ENCODE measurements at places on chromosomes 12 and 14. TPM values are rescaled to one million over a fixed set of nuclear protein-coding genes. Genes with fewer than 3 reads are reported as not detected.

GRCh38 chr14:50396631-50397389 is at the start of gene CDKL1:
Gene CDKL1, minus strand, starts transcription at chr14:50396881. Its CDS starts 1,013 bp downstream, at chr14:50395868.
- peak within 1 kb of the TSS; percentile 90 for H3K27ac ChIP-seq
- H3K36me3 ChIP-seq, result peaks cover 13% of the 10 kb centered on the region
- DNase-seq, result peak; percentile 76
- H3K4me3 ChIP-seq, result peak within 1 kb of the TSS; percentile 86
- H3K27me3 ChIP-seq, result no peaks in the 10 kb centered on the region
- peaks cover 18% of the 10 kb centered on the region for H3K4me1 ChIP-seq

GRCh38 chr12:52371716-52372115 is 4.4 kb upstream of the KRT85 start:
- no peaks in the 10 kb centered on the region for H3K4me1 ChIP-seq
- DNase-seq, result no peak
- H3K36me3 ChIP-seq, result no peaks in the 10 kb centered on the region
- no peak overlapping the region for H3K4me3 ChIP-seq
- H3K27me3 ChIP-seq, result peaks cover 11% of the 10 kb centered on the region
- no peak overlapping the region for H3K27ac ChIP-seq

- H3K27ac ChIP-seq, result no peak overlapping the region
- DNase-seq, result no peak
- H3K4me1 ChIP-seq, result no peaks in the 10 kb centered on the region
- H3K27me3 ChIP-seq, result no peaks in the 10 kb centered on the region
- H3K4me3 ChIP-seq, result no peak overlapping the region
Measured at GRCh38 chr12:82973592-82973991, 286.9 kb downstream of the TMTC2 start.

- H3K4me3 ChIP-seq, result peak overlapping the region; percentile 69
- H3K36me3 ChIP-seq, result peaks cover 28% of the 10 kb centered on the region
- H3K27me3 ChIP-seq, result no peaks in the 10 kb centered on the region
- no peak for DNase-seq
Measured at GRCh38 chr12:130818272-130818634, 20.8 kb downstream of the STX2 start.

DNA sequence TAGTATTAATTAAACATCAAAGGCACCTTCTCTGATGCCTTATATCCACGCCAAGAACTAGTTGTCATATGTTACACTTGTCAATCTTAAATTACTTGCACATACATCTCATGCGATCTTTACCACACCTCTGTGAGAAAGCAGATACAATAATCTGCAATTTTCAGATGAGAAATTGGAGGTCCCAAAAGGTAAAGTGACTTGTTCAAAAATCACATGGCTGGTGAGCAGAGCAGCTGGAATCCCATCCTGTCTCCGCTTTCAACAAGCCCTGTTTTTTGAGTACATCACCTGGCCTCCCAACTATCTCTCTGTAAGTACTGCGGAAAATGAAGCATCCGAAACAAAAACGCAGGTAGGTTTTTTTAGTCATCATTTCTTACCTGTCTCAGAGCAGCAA is 203.4 kb upstream of the FOXN3 start:
- no peaks in the 10 kb centered on the region for H3K27me3 ChIP-seq
- peaks cover 7% of the 10 kb centered on the region for H3K4me1 ChIP-seq
- no peak overlapping the region for H3K27ac ChIP-seq
- no peak for DNase-seq
- H3K36me3 ChIP-seq, result no peaks in the 10 kb centered on the region
- H3K4me3 ChIP-seq, result no peak overlapping the region

GRCh38 chr12:3644104-3644503 is 108.8 kb downstream of the CRACR2A start:
- peaks cover 13% of the 10 kb centered on the region for H3K4me1 ChIP-seq
- no peaks in the 10 kb centered on the region for H3K36me3 ChIP-seq
- H3K27ac ChIP-seq, result no peak overlapping the region

DNA sequence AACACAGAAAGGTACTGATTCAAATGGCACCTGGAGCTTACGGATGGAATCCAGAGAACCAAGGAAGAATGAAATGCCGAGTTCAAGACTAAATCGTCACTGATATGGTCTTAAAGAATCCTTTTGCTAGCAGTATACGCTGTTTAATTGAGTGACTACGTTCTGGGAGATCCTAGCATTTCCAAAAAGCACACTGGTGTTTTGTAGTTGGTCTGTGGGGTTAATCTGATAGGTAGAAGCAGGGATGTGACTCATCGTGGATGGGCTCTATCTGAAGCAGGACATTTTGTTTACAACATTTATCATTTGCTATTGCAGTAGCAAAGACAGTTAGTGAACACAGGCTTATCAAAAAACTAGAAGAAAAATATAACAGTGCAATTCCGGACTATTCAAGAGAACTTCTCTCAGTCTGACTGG is 169.2 kb upstream of the HMGA2 start:
- no peaks in the 10 kb centered on the region for H3K27me3 ChIP-seq

GRCh38 chr14:55301437-55302121 is 30.4 kb downstream of the FBXO34 start:
- H3K36me3 ChIP-seq, result peaks cover 6% of the 10 kb centered on the region
- H3K27me3 ChIP-seq, result no peaks in the 10 kb centered on the region
- peak; percentile 64 for DNase-seq
- H3K27ac ChIP-seq, result peak overlapping the region; percentile 67

DNA sequence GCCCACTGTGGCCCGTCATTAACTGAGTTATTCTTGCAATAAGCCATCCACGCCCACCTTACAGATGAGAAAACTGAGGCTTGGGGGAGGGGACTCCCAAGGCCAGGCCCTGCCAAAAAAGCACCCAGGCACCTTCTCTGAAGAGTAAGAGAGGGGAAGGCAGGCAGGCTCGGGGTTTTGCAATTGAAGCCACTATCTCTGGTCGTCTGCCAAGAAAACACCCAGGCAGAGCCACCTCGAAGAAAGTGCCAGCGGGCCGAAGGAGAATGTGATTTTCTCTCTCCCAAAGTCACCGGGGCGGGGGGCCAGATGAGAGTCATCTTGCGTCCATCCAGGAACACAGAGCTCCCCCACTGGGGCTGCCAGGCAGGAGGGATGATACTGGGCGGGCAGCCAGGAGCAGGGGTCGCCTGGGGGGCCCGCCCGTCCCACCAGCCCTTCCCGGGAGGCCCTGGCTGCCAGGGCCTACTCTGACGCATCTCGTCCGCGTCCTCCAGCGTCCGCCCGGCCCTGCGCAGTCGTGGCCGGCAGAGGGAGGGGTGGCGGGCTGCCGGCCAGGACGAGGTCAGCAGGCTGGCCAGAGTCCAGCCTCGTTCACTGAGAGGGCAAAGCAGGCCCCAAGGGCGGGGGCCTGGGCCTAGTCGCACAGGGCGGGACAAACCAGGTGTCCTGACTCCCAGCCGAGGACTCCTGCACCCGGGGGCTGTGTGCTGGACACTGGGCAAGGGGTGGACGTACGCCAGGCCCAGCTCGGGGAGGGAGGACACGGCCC is 74.3 kb downstream of the RFLNA start:
- H3K27ac ChIP-seq, result peak overlapping the region; percentile 57
- peaks cover 14% of the 10 kb centered on the region for H3K4me1 ChIP-seq
- peak; percentile 96 for DNase-seq
- H3K27me3 ChIP-seq, result no peaks in the 10 kb centered on the region
- peaks cover 20% of the 10 kb centered on the region for H3K36me3 ChIP-seq

- H3K4me1 ChIP-seq, result peaks cover 72% of the 10 kb centered on the region
- H3K27me3 ChIP-seq, result no peaks in the 10 kb centered on the region
- peaks cover 5% of the 10 kb centered on the region for H3K36me3 ChIP-seq
- H3K4me3 ChIP-seq, result peak overlapping the region; percentile 58
Measured at GRCh38 chr12:27589419-27589818, 65.4 kb downstream of the PPFIBP1 start.

- no peak for DNase-seq
- H3K36me3 ChIP-seq, result no peaks in the 10 kb centered on the region
- no peaks in the 10 kb centered on the region for H3K4me1 ChIP-seq
- H3K4me3 ChIP-seq, result no peak overlapping the region
- no peak overlapping the region for H3K27ac ChIP-seq
Measured at GRCh38 chr14:90504643-90505042, 107.8 kb downstream of the CALM1 start.

DNA sequence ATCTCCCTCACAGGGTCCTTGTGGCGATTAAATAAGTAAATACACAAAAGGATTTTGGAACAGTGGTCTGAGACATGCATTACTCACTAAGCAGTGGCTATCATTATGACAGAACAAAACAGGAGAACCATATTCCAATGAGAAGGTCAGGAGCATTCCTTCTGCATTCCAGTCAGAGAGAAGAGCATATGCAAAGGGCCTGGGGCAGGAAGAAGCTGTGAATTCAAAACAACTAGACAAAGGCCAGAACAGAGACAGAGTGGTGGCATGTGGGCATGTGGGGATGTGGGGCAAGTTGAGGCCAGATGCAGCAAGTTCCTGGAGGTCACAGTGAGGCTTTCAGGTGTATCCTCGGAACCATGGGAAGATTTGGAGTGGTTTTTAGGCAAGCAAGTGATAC is 70.1 kb upstream of the VRK1 start:
- H3K27me3 ChIP-seq, result peaks cover 60% of the 10 kb centered on the region
- H3K36me3 ChIP-seq, result no peaks in the 10 kb centered on the region
- H3K4me3 ChIP-seq, result no peak overlapping the region
- no peak for DNase-seq
- no peak overlapping the region for H3K27ac ChIP-seq

GRCh38 chr12:54565986-54566544 is 16.7 kb downstream of the PDE1B start:
- no peaks in the 10 kb centered on the region for H3K4me1 ChIP-seq
- no peak for DNase-seq
- H3K27ac ChIP-seq, result no peak overlapping the region
- H3K27me3 ChIP-seq, result peaks cover 68% of the 10 kb centered on the region
- no peaks in the 10 kb centered on the region for H3K36me3 ChIP-seq

- no peaks in the 10 kb centered on the region for H3K27me3 ChIP-seq
- H3K4me1 ChIP-seq, result peaks cover 6% of the 10 kb centered on the region
- H3K27ac ChIP-seq, result no peak overlapping the region
- H3K4me3 ChIP-seq, result no peak overlapping the region
- DNase-seq, result no peak
Measured at GRCh38 chr12:89657066-89657465, 51.6 kb downstream of the ATP2B1 start.

- no peak overlapping the region for H3K4me3 ChIP-seq
- no peak overlapping the region for H3K27ac ChIP-seq
- DNase-seq, result peak; percentile 94
- H3K36me3 ChIP-seq, result no peaks in the 10 kb centered on the region
Measured at GRCh38 chr12:63400718-63401117, 249.7 kb upstream of the AVPR1A start.

DNA sequence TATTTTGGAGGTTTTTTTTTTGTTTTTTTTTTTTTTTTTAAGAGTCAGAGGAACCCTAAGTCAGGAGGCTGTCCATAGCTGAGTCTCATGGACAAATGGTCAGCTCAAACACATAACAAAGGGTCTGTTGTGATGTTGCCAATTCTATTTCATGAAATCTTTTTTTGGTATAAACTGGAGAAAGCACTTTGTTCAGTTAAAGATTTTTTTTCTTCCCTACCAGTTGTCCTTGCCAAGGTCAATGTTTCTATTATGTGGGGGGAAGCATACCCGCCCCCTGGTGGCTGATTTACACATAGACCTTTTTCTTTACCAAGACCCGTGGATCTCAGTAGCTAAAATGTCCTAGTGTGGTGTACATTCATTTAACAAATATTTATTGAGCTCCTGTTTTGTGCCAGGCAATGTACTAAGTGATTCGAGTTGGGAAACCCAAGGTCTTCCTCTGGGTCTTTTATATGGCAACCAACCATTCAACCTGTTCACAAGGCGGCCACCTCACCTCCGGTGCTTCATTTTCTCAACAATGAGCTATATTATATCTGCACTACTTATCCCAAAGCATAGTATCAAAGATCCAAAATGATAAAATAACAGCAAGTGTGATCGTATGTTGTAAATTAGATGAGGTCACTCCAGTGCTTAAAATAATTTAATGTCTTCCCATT is 214.5 kb downstream of the PAH start:
- H3K4me3 ChIP-seq, result no peak overlapping the region
- no peaks in the 10 kb centered on the region for H3K4me1 ChIP-seq
- H3K27me3 ChIP-seq, result peaks cover 54% of the 10 kb centered on the region
- H3K27ac ChIP-seq, result no peak overlapping the region
- H3K36me3 ChIP-seq, result no peaks in the 10 kb centered on the region

- H3K27ac ChIP-seq, result no peak overlapping the region
Measured at GRCh38 chr12:52383331-52383730, 2.1 kb downstream of the KRT84 start.

DNA sequence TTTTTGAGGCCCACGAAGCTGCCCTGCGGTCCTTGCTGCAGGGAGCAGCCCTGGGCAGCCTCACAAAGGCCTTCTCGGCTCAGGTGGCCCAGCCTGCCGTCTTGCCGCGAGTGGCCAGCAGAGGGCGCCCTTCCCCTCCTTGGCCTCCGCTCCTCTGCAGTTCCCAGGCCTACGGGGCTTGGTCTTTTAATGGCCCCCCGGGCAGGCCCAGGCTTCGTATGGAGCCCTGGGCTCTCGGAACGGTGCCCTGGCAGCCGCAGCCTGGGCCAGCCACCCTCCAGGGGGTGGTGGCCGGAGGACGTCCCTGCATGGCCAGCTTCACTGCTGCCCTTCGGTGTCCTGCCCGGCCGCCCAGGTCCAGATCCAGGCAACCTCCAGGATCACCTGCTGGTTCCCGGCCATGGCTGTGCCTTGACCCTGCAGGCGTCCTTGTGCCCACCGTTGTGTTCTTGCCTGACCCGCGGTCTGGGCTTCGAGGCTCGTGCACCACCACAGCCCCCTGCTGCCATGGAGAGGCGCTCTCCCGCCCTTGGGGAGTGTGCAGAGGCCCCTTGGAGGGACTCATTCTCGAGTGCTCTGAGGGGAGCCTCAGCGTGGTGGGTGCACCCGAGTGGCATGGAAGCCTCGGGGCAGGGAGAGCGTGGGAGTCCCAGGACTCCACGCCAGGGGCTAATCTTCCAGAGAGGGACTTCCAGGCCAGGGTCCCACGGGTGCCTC is 9.4 kb downstream of the ASPG start:
- H3K4me3 ChIP-seq, result no peak overlapping the region
- DNase-seq, result peak; percentile 56
- H3K4me1 ChIP-seq, result no peaks in the 10 kb centered on the region
- no peak overlapping the region for H3K27ac ChIP-seq
- no peaks in the 10 kb centered on the region for H3K27me3 ChIP-seq

- DNase-seq, result peak; percentile 29
- no peaks in the 10 kb centered on the region for H3K27me3 ChIP-seq
- H3K27ac ChIP-seq, result no peak overlapping the region
- no peak overlapping the region for H3K4me3 ChIP-seq
- H3K36me3 ChIP-seq, result peaks cover 35% of the 10 kb centered on the region
- no peaks in the 10 kb centered on the region for H3K4me1 ChIP-seq
Measured at GRCh38 chr12:119683413-119683812, 15.5 kb downstream of the PRKAB1 start.

The PLEKHD1 gene
- total RNA-seq, result 0.05 TPM

The LRRK2 gene
- total RNA-seq, result 4.5 TPM

The CPNE6 gene
- not detected for total RNA-seq

The A2ML1 gene
- not detected for total RNA-seq

The GPR132 gene
- total RNA-seq, result 0.42 TPM

The ATP6V1D gene
- 74.1 TPM for total RNA-seq

The SMIM41 gene
- not detected for total RNA-seq

The PZP gene
- total RNA-seq, result not detected

The AJUBA gene
- 138 TPM for total RNA-seq

The VCPKMT gene
- total RNA-seq, result 10.4 TPM

The CCDC38 gene
- not detected for total RNA-seq

The ANGEL1 gene
- total RNA-seq, result 21.3 TPM

The GLIPR1L2 gene
- 0.23 TPM for total RNA-seq

The SINHCAF gene
- 100 TPM for total RNA-seq

The MUCL1 gene
- not detected for total RNA-seq

The MSRB3 gene
- total RNA-seq, result 35.1 TPM

Measured in MCF 10A (cell line).